Tibial artery (tissue), 4 donors: ENCODE measurements at places on chromosomes 2 and 18.
A peak's percentile ranks its signal among the peaks of the same experiment; 100 is the strongest.

DNA sequence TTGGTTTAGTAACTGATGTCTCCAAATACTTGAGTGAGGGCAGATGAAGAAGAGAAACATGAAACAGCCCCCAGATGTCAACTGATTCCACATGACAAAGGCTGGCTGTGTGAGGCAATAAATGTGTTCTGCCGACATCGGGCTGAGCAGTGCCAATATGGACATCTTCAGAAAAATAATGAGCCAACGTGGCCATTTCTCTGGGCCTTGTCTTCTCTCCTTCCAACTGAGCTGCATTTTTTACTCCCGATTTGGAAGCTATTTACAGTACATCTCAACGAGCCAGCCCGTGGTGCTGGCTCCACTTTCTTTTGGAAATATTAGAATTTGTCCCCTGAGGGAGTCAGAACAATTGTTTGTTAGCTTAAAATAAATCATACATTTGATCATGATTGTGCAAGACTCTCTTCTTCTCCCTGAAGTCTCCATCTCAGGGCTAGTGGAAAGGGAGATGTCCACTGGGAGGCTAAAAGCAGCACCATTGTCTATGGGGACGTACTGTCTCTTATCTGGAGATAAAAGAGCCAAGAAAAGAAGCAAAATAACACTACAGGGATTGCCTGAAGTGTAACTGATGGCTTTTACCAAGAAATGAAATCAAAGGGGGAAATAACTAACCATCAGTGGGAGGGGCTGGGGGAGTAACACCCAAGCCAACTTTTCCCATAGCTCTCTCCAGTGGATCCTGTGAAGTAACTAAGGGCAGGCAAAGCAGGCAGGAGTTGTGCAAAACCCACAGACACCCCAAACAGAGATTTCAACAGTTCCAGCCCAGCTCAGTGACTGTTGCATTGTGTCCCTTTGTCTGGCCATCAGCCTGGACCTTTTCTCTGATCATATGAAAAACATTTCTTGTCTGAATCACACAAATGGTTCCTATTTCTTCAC is 114.8 kb downstream of the RDH14 start:
- DNase-seq: peak; percentile 83

DNA sequence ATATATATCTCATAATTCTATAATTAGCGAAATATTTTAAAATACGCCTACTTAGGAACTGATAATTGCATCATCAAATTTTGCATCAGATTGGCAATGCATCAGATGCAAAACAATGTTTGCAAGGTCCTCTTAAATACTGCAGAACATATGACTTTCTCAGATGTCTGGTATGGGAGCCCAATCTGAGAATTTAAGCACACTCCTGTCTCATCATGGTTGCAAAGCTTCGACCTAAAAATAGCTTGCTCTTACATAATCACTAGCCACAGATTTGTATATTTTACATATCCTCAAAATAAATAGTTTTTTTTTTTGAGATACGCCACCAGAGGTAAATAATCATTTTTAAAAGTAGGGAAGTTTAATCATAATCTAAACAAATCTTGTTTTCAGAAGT is 123.2 kb downstream of the CABYR start:
- no peak for DNase-seq

DNA sequence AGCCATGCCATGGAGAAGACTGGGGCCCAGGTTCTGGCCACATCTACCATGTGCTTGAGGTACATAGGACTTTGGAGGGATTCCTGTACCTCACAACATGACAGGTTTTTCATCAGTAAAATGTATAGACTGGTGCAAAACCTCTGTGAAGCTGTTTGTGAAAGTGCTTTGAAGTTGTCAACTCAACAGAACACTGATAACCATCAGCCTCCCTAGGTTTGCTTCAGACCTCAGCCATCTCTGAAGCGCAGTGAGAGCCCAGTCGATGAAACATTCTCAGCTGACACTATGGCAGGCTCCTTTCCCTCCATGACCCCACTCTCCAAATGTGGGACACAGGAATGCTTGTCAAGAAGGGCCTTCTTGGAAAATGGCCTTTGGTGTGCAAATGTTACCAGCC is 38.6 kb downstream of the STK25 start:
- no peak for DNase-seq

DNA sequence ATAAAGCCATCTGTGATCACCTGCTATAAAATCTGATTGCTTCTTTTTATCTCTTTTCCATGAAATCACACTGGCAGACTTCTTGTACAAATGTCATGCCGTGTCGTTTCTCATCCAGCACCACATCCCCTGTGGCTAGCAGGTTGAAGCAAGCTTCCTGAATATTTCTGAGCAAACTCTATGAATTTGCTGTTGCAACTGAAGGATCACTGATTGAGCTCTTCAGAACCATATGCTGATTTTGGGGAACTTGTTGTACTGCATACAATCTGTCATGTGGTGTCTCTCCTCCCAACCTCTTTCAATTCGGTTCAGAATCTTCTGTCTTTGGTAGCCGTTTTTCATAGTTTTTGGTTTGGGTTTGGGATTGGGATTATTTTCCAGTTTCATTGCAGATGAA is 57.7 kb upstream of the RBMS1 start:
- DNase-seq: no peak

- DNase-seq: no peak
These were observed 1060.8 kb downstream of the CNTNAP5 start for GRCh38 chr2:125085904-125086303.

- DNase-seq: no peak
These were observed 1154.4 kb downstream of the DPP10 start for GRCh38 chr2:115596659-115597375.

GRCh38 chr2:128663371-128664050 is 344.8 kb upstream of the HS6ST1 start:
- DNase-seq: no peak

GRCh38 chr18:43680096-43680495 is 402.8 kb upstream of the SYT4 start:
- DNase-seq: no peak

- DNase-seq: no peak
These were observed 295.0 kb upstream of the KCNH7 start for GRCh38 chr2:163133602-163134001.

- DNase-seq: no peak
These were observed 211.5 kb downstream of the RAD51AP2 start for GRCh38 chr2:17306706-17307105.

- DNase-seq: no peak
These were observed 39.9 kb upstream of the CDC42EP3 start for GRCh38 chr2:37711308-37711731.

DNA sequence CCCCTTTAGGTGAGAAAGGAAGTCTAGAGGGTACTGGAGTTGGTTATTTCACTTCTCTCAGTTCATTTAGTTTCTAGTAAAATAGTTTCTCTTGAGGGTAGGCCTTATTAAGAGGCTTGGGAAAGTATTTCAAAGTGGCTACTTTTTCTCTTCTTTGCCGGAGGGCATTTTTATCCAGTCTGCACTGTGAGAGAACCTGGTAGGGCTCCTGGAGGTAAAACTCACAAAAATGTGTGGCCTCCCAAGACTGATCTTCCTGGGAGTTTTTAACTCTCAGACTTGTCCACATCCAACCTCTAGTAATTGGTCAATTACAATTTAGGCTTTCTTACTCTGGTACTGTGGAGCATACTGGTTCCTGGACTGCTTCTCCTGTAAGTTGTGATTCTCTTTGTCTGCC is 28.0 kb downstream of the EHBP1 start:
- no peak for DNase-seq

- DNase-seq: no peak
These were observed 56.7 kb downstream of the SPTBN1 start for GRCh38 chr2:54512663-54513362.

DNA sequence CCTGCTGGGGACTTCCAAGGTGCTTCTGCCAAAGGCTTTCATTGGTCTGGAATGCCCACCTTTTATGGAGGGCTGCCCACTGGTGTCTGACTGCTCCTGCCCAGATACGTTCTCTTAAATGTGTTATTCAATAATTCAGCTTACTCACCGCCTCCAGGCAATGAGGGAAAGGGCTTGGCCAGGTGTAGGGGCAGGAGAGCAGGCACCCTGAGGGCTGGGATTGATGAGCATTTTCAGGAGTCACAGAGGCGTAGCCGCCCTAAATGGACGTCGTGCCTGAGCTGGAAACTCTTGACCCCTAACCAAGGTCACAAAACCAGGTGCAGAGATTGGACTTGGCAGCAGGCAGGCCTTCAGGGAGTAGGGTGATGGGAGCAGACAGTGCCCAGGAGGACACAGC is 26.8 kb downstream of the MAL start:
- no peak for DNase-seq

GRCh38 chr2:226887940-226888339 is 52.1 kb downstream of the RHBDD1 start:
- no peak for DNase-seq

DNA sequence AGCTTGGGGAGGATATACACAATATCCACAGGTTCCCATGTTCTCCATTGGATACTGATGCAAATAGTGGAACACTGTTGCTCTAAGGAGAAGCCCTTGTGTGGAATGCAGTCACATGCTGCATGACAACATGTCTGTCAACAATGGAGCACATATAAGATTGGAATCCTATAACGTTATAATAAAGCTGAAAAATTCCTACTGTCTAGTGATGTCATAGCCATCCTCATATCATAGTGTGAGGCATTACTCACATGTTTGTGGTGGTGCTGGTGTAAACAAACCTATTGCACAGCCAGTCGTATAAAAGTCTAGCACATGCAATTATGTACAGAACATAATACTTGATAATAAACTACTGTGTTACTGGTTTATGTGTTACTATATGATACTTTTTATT is 394.7 kb downstream of the FBXO15 start:
- no peak for DNase-seq

DNA sequence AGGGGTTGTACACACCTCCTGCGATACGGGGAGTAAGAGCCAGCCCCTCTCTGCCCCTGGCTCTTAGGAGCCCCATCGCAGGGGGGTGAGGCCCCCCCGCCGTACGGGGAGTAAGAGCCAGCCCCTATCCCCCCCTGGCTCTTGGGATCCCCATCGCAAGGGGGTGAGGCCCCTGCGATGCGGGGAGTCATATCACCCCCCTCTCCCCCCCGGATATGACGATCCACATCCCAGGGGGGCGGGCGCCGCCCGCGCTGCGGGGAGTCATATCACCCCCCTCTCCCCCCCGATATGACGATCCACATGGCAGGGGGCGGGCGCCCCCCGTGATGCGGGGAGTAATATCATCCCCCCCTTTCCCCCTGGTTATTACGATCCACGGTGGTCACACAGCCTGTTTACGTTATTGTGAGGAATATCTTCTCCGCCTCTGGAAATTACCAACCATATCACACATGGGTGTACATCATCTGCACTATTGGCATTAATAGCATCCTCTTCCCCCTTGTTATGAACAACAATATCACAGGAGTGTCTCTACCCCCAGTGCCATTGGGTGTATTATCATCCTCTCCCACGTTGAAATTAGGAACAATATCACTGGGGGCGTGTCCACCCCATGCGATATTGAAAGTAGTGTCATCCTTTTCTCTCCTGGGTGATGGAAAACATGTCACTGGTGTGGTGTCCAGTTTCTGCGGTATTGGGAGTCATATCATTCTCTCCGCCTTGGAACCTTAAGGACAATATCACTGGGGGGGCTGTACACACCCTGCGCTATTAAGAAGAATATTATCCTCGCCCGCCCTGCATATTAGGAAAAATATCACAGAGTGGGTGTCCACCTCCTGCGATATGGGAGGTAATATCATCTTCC is 24.7 kb upstream of the NAGK start:
- DNase-seq: no peak

- DNase-seq: no peak
These were observed 358.2 kb downstream of the GALNT13 start for GRCh38 chr2:154229966-154230365.

DNA sequence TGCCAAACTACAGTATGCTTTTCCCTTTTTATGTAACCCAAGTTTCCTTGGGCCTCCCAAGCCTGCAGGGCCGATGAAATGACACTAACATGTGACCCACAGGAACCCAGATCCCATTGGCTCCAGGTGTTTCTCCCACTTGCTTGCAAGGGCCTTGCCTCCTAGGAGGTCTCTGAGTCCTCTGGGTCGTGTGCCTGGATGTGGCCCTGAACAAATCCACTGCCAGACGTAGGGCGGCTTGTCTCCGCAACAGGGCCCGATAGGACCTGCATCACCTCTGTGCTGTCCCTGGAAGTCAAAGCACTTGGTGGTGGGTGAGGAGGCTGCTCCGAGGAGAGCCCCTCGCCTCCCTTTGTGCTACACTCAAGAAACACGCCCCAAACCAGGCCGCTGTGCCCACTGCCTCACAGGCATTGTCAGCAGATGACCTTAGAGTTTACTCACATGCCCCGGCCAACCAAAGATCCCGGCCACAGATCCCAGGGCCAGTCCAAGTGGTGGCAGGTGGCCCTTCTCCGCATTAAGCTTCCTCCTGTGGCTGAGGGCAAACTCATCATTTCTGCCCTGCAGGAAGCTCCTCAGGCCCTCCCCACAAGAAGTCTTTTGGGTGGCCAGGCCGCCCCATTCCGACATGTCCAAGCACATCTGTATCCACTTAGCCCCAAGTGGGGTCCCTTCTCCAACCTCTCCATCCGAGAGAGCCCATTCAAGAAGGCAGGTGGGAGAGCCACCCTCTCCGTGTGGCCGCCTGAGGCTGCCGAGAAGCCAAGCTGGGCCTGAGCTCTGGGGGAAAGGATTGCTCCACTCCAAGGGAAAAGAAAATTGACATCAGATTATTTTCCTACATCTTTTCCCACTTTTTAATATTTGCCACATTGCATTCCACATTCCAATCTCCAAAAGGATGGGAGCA is 76.7 kb downstream of the GFPT1 start:
- DNase-seq: no peak

- DNase-seq: no peak
These were observed 4.8 kb downstream of the AMER3 start for GRCh38 chr2:130759906-130760753.

DNA sequence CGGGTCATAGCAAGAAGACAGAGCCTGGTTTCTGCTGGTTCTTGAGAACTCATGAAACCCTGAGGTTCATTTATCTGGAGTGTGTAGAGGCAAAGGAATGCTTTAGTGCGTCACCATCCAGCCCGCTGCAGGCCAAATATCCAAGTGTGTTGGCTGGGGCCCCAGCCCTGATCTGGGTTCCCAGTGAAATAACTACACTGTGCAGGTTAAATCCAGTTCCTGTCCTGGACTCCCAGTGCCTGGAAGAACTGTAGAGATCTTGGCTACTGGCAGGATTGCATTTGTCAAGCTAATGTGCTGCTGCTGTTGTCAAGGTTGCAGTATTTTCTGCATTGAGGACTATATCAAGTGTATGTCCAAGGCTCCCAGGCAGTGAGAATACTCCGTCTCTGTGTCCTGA is 89.9 kb downstream of the MAPK4 start:
- peak; percentile 96 for DNase-seq

- no peak for DNase-seq
These were observed 298.1 kb downstream of the MTX2 start for GRCh38 chr2:176567361-176567760.

GRCh38 chr18:79983253-79983652 is 5.1 kb downstream of the TXNL4A start:
- DNase-seq: no peak

- no peak for DNase-seq
These were observed 16.6 kb upstream of the KCMF1 start for GRCh38 chr2:84954329-84954728.

GRCh38 chr2:59694176-59694575 is 859.3 kb downstream of the BCL11A start:
- DNase-seq: no peak
